Ecto neural progenitor cell (in vitro differentiated cells): ENCODE measurements at places on chromosomes 4 and X.

- no peak for DNase-seq
Measured at GRCh38 chr4:77776182-77777134, 42.7 kb downstream of the CNOT6L start.

- DNase-seq = no peak
Measured at GRCh38 chr4:42637867-42638266, 19.0 kb downstream of the ATP8A1 start.

- no peak for DNase-seq
Measured at GRCh38 chrX:134482371-134482770, 22.4 kb downstream of the HPRT1 start.

- no peak for DNase-seq
Measured at GRCh38 chrX:7889135-7889534, 38.1 kb downstream of the PNPLA4 start.

DNA sequence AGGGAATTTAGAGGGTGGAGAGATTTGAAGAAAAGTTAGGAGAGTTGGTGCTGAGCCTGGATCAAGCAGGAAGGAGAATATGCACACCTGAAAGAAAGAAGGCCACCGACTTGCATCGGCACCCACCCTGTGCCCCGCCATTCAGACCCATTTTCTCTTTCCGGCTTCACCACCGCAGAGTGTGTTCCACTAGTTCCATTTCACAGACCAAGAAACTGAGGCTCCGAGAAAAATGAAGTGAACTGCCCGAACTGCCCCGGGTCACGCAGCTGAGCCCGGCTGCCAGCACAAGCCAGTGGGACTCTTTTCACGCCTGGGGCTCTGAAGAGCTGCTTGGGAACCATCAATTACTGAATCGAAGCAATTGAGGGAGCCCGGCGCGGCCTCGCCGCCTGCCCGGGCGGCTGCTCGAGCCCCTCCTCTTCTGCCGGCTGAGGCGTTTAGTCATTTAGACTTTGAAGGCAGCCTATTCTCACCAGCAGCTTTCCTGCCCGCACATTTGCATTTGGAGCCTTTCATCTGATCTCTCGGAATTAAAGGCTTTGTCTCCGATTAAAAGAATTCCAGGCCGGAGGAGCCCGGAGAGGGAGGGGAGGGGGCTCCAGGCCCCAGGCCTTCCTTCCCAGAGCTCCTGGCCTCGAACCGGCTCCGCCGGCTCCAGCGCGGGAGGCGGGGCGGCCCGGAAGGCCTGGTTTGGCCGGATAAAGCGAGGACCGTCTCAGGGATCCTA, 140.2 kb upstream of the PJA1 start:
- peak; percentile 76 for DNase-seq

DNA sequence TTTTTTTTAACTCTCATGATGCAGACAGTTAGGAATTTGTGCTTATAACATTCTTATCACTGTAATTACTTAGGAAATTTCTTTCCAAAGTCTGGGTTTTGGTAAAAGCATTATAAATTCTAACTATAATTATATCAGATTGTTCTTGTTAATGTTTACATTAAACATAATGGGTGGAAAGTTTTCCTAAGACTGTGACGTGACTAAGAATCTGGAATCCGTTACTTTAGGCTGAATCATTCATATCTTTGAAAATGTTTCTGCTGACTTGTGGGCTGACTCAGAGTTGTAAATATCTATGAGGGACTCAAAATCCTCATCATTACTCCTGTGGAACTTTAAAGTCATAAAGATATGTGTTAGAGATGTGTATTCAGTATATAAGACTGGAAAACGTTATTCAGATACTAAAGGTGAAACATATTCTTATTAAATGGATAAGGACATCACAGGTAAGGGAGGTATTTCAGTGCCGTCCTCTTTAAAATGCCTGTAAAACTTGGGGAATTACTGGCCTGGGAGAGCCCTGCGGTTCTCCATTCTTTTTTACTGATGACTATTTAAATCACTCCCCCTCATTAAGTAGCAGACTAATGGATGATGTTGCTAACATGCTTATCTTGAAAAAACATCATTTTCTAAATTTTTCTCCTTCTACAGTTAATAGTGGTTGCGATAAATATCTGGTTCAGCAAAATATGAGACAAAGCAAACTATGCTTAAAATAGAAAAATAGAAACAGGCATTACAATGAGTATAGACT, 159.0 kb downstream of the DCLK2 start:
- no peak for DNase-seq

DNA sequence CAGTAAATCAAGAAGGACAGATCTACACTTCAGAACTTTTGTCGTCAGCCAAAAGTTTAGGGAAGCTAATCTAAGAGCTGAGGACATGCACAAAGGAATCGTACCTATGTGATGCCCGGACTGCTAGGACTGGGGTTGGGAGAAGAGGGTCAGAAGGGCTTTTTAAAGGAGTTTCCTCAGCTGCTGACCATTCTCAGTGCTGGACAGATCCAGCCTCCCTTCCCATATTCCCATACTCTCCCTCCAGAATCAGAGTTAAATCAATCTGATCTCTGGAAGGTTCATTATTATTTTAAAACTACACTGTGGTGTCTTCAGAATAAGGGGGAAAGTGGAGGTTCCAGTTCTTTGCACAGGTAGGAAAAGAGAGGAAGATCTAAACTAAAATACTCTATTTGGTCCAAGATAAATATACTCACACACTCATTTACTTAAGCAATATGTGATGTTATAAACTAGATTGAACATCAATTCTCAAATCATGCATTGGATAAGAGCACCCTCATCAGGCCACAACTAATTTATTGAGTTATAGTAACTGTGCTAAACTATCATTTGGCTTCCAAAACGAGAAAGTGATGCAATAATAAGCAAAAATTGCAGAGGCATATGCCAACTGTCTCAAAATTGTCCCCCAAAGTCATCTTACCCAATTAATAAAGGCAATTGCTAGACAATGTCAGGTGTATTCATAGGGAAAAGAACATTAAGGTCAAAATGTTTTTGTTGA, 124.7 kb downstream of the HNRNPD start:
- DNase-seq = no peak

GRCh38 chrX:96314985-96315384, 369.7 kb upstream of the DIAPH2 start:
- DNase-seq = no peak

DNA sequence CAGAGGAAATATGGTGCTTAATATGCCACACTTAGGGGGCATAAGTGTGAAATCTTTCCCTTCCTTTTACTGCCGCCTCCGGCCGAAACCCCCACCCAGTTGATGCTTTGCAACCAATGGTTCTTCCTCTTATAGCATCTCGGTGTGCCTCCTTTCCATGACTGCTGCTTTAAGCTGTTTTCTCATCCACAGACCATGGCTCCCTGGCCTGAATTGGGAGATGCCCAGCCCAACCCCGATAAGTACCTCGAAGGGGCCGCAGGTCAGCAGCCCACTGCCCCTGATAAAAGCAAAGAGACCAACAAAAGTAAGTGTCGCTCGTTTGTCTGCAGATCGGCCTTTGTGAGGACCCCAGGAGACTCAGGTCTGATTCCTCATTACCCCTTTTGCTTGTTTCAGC, 6.7 kb downstream of the SLC34A2 start:
- no peak for DNase-seq

GRCh38 chr4:156999175-156999517, 27.5 kb upstream of the PDGFC start:
- DNase-seq = no peak

DNA sequence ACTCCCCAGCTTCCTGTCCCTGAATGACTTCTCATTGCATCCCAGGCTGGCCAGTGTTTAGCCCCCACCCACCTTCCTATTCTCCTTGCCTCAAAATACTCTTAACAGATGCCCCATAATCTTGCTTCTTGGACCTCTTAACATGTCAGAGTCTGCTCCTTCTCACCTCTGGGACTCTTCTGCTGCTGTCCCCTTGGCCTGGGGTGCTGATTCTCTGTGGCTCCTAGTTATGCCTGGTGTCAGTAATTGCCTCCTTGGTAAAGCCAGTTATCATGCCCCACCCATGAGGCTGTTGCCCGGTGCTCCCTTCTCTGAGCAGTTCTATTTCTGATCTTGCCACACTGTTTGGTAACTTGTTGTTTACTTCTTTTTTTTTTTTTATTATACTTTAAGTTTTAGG, 256.8 kb downstream of the STIM2 start:
- no peak for DNase-seq

DNA sequence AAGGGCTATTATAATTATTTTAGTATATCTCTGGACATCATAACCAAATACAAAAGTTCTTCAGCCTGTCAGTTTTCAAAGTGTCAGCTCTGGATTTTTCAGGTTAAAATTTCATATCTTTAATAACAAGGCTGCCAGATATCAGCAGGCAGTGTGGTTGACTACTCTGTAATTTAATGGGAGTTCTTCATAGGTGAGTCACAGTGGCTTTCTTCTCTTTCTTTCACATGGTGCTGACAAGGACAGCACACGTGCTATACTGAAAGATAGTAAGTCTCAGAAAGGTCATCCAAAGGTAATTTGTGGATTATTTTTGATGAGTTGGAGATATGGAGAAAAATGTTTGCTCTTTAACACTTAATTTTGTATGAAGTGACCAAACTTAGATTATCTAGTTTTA, 43.2 kb downstream of the GALNT7 start:
- no peak for DNase-seq

DNA sequence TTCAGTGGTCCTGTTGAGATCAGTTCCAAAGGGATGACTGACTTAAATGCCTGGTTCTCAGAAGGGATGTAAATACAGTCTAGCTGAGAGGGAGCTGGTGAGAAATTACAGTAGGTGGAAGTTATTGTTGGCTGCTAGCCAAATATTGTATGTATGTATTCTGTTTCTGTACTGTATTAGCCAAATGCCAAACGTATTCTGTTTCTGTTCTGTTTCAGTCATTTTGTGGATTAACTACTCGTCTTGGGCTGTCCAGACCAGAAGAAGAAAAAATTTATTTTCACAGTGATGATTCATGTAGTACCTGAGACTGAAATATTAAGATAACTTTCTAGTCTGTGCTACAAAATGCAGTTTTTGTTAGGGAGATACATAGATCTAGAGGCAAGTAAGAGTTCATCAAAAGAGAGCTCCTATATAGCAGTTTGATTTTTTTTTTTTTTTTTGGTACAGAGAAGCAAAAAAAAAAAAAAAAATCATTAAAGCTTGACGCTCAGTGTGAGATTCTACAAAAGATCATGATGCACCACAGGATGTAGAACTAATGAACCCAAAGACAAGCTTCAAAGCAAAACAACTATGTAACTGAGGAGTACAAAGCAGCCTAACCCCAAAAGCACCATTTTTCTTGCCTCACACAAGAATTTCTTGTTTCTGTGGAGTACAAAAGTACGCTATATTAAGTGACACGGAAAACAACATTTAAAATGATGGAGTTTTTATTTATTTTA, 54.8 kb downstream of the CASP6 start:
- no peak for DNase-seq

- DNase-seq = no peak
Measured at GRCh38 chrX:46965125-46965758, 53.0 kb downstream of the JADE3 start.

- no peak for DNase-seq
Measured at GRCh38 chr4:173135241-173135847, 33.3 kb upstream of the GALNT7 start.

- no peak for DNase-seq
Measured at GRCh38 chrX:120485315-120485637, 16.2 kb upstream of the LAMP2 start.

DNA sequence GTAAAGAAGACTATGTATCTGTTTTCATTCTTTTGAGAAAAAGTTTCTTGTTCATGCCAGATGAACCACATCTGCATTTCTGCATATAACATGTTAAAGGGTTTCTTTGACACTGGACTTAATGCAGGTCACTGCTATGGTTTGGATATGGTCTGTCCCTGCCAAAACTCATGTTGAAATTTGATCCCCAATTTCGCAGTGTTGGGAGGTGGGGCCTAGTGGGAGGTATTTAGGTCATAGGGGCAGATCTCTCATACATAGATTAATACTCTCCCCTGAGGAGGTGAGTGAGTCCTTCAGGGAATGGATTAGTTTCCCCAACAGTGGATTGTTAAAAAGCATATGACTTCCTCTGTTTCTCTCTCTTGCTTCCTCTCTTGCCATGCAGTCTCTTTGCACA, 45.9 kb upstream of the TMEM33 start:
- no peak for DNase-seq

DNA sequence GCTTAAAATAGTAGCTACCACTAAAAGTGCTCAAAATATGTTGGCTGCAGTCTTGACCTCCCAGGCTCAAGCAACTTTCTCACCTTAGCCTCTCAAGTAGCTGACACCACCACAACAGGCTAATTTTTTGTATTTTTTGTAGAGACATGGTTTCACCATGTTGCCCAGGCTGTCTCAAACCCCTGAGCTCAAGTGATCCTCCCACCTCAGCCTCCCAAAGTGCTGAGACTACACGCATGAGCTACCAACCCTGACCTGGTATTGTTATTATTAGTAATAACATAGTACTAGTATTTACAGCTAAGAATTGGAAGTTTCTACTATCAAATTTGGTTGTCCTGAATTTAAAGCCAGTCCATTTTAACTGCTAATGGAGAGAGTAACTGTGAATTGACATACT, 18.0 kb downstream of the STAP1 start:
- no peak for DNase-seq

- DNase-seq = no peak
Measured at GRCh38 chrX:71510161-71510560, 22.7 kb upstream of the OGT start.

DNA sequence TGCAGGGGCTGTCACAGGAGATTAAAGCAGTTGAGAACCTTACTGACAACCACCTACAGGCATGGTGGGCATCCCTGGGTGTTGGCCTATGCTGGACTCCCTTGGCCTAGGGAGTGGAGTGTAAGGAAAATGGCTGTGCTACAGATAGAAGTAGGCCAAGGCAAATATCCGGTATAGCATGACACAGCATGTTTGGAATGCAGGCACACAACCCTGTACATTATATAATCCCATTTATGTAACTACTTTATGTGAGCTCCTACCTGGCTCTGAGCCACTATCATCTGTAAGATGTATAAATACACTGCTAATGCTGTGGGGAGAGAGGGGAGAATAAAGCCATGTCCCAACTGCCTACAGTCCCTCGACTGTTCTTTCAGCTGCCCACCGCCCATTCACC, 38.7 kb upstream of the KCTD8 start:
- DNase-seq = no peak

DNA sequence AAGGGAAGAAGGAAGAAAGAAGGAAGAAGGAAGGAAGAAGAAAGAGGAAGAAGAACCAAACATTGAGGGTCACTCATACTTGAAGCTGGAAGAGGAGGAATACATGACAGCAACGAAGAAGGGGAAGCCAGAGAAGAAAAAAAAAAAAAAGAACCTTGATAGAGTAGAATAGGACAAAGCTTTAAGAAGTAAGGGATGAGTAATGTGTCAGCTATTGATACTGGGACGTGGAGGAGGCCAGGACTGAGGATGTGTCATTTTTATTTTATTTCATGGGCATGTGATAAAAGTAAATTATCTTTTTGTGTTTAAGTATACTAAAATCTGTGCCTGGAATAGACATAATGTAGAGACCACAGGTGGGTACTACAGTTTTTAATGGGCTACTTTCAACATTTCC, 6.4 kb downstream of the EDA2R start:
- no peak for DNase-seq

GRCh38 chr4:70518716-70519115, 347 bp downstream of the AMTN start:
- DNase-seq = no peak

- no peak for DNase-seq
Measured at GRCh38 chrX:24378706-24379105, 18.3 kb downstream of the SUPT20HL1 start.

- DNase-seq = no peak
Measured at GRCh38 chrX:14832586-14832985, 40.3 kb downstream of the FANCB start.

GRCh38 chr4:39976945-39977488, 694 bp downstream of the PDS5A start:
- DNase-seq = peak; percentile 66
